ENCODE measurements at places on chromosomes 1 and 21. TPM values are rescaled to one million over a fixed set of nuclear protein-coding genes. Genes with fewer than 3 reads are reported as not detected.
A peak's percentile ranks its signal among the peaks of the same experiment; 100 is the strongest.

GRCh38 chr1:55716151-55716550 is 501.0 kb upstream of the USP24 start:
- DNase-seq, result peak; percentile 30

DNA sequence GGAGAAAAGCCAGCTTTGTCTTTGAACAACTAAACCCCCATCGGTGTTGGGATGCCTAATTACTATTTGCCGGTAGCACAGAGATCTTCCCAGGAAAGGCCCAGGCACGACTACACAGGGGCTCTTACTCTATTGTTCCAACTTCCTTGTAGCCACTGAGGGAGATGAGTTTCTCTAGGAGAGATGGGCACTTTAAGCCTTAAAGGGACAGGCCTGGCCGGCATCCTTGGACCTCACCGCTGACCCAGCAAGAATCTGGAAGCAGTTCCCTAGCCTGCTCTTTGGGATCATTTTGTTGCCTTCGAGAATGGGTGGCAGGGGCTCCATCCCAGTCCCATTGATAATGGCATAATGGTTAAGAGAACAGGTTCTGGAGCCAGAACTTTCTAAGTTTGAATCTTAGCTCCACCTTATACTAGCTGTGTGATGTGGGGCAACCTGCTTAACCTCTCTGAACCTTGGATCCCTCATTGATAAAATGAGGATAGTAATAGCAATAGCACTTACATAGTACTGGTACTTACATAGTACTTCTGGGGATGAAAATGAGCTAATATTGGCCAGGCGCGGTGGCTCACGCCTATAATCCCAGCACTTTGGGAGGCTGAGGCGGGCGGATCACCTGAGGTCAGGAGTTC is 239.1 kb upstream of the TMEM51 start:
- no peak for DNase-seq

The OR2T2 gene
- not detected for total RNA-seq

GRCh38 chr21:38930066-38930465 is 124.3 kb downstream of the ETS2 start:
- no peak for DNase-seq

The TACSTD2 gene
- total RNA-seq, result 30.7 TPM

- peak; percentile 71 for DNase-seq
Observed at GRCh38 chr1:41783189-41783639, 135.5 kb downstream of the HIVEP3 start.

The CD160 gene
- total RNA-seq, result not detected

DNA sequence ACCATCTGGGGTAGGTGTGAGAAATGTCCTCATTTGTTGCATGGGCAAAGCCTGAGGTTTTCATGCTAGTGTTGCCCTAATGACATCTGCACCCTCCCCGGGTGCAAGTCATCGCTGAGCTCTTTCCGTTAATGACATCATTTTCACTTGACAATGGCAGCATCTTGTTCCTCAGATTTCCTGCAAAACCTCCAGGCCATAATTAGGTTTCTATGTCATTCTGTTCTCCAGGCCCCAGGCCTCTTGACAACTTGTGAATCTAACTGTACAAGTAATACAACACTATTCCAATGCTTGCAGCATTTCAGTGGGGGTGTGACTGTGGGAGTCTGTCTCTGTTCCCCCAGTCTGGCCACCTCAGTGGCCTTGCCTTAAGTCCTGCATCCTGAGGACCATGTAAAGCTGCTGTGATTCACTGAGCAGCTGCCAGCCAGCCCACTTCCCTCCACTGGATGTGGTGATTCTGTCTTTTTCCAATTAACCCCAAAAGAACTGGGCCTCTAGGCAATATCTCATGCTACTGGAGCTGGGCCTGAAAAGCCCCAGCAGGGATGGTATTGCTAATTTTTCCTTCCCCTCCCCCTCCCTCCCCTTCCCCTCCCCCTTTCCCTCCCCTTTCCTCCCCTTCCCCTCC is 22.8 kb downstream of the RAB7B start:
- DNase-seq, result no peak

The FCRL6 gene
- total RNA-seq, result not detected

The SPATA17 gene
- total RNA-seq, result not detected

DNA sequence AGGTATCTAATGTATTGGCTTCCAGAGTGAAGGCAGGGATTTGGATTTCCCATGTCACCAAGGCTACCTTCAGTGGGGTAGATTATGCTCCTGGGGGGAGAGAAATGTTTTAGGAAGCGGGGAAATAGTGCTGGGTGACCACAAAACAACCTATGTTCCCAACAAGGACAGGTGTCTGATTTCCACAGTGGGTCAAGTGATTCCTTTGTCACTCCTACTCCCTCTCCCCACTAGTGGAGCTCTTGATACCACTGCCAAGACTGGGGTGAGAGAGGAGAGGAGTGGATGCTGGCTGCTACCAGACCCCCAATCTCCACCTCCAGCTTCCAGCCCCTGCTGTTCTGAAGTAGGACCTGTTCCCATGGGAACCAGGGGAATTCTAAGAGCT is 104.3 kb upstream of the FAM78B start:
- no peak for DNase-seq

DNA sequence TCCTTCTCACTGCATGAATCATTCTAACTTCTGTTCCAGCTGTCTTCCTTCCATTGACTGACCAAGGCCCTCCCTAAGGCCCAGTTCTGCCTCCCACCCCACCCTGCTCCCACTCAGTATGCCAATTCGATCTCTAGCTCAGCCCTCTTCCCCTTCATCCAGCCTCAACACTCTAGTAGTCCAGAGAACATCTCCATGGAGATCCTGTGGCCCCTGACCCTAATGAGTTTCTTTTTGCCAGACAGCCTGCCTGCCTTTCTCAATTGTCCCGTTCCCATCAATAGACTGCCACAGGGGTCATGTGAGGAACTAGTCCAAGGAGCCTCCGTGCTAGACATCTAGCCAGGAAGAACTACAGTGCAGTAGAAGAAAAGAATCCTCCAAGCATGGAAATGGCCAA is 26.4 kb downstream of the RRAGC start:
- DNase-seq, result no peak

GRCh38 chr1:229908689-229909088 is 158.3 kb upstream of the GALNT2 start:
- no peak for DNase-seq

DNA sequence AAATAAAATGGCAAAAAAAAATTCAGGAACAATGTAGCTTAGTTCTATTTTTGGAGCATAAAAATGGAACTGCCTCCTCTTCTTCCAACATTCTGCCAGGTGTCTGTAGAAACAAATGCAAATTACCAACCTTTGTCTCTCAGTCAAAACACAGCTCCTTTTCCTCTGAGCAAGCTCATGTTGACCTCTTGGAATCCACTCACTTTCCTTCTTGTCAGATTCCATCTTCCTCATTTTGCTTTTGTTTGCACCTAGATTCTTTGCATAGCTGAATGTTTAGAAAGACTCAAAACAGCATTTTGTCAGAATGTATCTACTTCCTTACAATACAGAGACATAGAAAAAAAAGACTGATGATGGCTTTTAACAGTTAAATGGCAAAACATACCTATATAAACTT is 178.2 kb downstream of the ADGRL2 start:
- DNase-seq, result peak; percentile 22

DNA sequence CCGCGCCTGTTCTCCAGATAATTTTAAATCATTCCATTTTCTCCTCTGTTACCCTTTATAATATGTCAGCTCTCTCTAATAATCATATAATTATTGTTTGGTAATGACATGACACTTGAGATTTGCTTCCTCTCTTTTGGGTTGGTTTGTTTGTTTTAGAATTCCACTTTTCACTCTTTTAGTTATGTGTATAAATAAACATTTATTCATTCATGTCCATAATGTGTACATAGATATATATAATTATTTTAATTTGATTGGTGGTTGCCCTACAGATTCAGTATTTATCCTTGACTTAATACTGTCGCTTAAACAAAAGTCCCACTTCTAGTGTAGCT is 93.4 kb upstream of the FMN2 start:
- DNase-seq, result no peak

All from endothelial cell of umbilical vein (primary cell).